ENCODE measurements at places on chromosomes 2 and 18. TPM values are rescaled to one million over a fixed set of nuclear protein-coding genes. Genes with fewer than 3 reads are reported as not detected.

The ITGB6 gene
- total RNA-seq = not detected

DNA sequence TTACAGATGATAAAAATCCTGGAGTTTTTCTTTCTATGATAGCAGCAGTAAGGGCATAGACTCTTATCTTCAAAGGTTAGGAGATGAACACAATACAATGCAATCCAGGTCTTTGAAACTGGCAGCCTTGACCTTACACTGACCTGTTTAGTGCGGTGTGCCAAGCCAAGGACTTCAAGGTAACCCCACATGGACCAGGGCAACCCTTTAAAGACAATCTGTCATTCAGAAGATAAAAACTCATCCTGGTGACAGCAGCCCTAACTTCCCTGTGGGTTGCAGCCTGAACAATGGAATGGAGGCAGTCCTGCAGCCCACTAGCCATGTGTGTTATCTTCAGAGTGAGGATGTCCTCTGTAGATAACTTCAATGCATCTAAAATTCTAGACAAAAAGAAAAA lies 78.1 kb downstream of the RTTN start:
- no peak for DNase-seq

GRCh38 chr2:236971131-236971821 lies 114.4 kb upstream of the COPS8 start:
- no peak for DNase-seq

DNA sequence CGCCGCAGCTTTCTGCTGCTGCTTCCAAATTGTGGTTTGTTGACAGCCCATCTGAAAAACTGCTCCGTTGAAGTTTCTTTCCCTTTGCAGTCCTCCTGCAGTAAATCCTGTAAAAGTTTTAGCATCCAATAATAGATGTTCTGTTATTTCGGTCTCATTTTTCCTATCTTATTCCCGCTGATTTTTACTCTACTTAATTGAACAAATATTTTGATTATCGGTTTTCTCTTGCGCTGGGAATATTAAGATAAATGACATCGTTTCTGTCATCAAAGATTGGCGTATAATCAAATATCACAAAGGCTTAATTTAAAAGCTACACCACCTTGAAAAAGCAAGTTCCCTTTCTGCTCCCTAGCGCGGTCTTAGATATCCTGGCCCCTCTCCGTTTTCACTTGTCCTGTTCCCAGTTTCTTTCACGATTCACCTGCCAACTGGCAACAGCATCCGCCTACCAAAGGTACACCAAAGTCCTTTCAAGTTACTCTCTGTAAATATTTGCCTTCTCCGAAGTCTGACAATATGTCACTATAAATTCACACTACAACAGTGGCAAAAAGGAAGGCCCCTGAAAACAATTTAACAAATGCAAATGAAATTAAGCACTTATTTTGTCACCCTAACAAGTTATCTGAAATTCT lies 1.0 kb upstream of the STRN start:
- DNase-seq = no peak

DNA sequence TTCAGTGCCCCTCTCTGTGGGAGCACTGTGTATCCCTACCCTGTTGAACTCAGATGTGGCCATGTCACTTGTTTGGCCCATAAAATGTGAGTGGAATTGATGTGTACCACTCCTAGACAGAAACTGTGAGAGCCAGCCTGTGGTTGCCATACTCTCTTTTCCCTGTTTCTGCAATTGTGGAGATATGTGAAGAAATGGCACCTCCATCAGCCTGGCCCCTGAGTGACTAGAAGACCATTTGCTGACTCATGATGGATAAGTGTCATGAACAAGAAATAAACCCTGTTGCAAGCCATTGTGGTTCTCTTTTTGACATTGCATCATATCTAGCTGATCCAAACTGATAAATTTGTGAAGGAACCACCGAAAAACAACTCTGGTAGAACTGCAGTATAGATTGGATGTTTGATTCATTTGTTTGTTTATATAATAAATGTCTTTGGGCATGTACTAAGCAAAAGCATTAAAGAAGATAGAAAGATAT lies 214.5 kb upstream of the FBXO11 start:
- no peak for DNase-seq

Data from activated B cell treated with CpG ODN at 0.5 μM for 24 hours (primary cell).